ENCODE measurements at places on chromosomes 1 and 21.

GRCh38 chr1:29991025-29991424 is 732.4 kb downstream of the MATN1 start:
- H3K36me3 ChIP-seq: no peaks in the 10 kb centered on the region
- no peaks in the 10 kb centered on the region for H3K4me1 ChIP-seq
- H3K4me3 ChIP-seq: no peak overlapping the region
- peak; percentile 57 for DNase-seq
- H3K27ac ChIP-seq: no peak overlapping the region

GRCh38 chr1:235450886-235451483 is 53.3 kb downstream of the B3GALNT2 start:
- no peak overlapping the region for H3K4me3 ChIP-seq
- H3K27me3 ChIP-seq: no peaks in the 10 kb centered on the region
- H3K36me3 ChIP-seq: peaks cover 3% of the 10 kb centered on the region
- H3K27ac ChIP-seq: no peak overlapping the region
- H3K4me1 ChIP-seq: no peaks in the 10 kb centered on the region
- DNase-seq: peak; percentile 40

DNA sequence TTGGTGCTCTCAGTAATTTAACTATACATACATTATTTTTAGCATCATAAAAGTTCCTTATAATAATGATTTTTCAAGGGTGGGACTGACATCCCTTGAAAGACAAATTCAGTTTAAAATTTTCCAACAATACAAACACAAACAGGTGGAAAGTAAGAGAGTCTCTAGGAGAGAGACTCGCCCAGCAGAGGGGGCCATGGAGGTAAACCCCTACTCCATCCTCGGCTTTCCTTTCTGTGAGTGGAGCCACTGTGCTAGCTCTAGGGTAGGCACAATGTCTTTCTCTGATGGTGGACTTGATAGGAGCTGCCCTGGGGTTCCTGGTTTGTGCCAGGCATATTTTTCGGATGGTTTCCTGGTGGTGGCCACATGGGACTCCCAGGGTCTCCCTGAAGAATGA is 8.3 kb downstream of the CSMD2 start:
- H3K4me1 ChIP-seq: no peaks in the 10 kb centered on the region
- DNase-seq: peak; percentile 29
- no peaks in the 10 kb centered on the region for H3K36me3 ChIP-seq
- H3K27ac ChIP-seq: no peak overlapping the region

DNA sequence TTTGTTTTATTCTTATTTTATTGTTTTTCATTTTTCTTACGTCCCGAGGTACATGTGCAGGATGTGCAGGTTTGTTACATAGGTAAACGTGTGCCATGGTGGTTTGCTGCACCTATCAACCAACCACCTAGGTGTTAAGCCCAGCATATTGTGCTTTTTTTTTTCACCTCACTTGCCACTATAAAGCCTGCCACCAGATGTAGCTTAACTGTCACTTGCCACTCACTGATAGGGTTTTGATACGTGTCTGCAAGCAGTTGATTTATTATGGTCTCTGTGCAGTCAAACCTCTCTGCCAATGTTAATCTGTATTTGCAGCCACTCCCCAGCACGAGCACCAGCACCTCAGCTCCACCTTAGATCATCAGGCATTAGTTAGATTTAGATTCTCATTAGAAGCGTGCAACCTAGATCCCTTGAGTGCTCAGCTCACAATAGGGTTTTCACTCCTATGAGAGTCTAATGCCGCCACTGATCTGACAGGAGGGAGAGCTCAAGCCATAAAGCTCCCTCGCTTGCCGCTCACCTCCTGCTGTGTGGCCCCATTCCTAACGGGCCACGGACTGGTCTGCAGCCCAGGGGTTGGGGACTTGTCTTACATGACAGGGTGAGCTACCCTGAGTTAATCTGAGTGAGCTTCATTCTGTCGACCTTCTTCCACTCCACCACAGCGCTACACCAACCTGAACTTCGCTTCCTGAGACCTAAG is 17.9 kb upstream of the ABCG1 start:
- no peaks in the 10 kb centered on the region for H3K4me1 ChIP-seq
- H3K4me3 ChIP-seq: no peak overlapping the region
- H3K36me3 ChIP-seq: no peaks in the 10 kb centered on the region

Measured in mesendoderm (in vitro differentiated cells).